ENCODE measurements at places on chromosomes 11 and 22. TPM values are rescaled to one million over a fixed set of nuclear protein-coding genes. Genes with fewer than 3 reads are reported as not detected.

DNA sequence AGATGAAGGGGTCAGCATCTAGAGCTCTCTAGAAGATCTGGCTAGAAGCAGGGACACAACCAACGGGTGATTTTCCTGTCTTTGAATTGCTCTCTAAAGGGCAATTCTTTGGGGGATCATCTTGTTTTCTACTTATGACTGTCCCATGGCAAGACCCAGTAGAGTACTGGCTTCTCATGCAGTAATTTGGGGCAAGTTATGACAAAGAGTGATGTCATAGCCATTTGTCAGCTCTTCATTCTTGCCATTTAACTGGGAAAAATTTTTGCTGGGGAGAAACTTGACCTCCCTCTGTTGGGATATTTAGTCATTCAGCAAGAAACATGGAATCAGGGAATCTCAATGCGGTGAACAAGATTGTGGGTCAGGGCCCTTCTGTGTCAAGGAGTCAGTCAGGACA lies 80.4 kb downstream of the SLC1A2 start:
- no peak for DNase-seq

GRCh38 chr22:49724893-49725489 lies 102.7 kb downstream of the BRD1 start:
- DNase-seq = peak; percentile 59

DNA sequence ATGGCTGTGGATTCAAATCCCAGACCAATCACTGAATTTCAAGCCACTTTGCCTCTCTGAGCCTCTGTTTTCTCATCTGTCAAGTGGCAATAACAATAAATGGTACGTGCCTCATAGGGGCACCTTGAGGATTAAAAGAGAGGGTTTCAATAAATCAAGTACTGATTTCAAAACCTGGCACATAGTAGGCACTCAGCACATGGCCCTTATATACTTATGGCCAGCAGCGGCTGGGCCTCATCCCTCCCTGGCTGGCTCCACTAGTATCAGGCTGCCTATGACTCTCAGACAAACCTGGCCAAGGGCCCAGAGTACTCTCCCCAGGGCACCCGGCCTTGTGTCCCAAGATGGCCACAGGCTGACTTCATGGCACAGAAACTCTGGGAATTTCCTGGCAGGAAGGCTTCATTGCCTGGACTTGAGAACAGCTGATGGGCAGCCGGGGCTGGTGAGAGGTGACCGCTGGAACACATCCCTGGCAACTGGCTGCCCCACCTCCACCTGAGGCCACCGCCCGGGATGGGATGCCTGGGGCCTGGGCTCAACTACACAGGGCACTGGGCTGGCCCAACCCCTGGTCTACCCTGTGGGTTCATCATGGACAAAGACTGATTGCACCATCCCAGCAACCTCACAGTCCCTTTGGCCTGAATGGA lies 3.4 kb downstream of the FADS3 start:
- DNase-seq = peak; percentile 80

DNA sequence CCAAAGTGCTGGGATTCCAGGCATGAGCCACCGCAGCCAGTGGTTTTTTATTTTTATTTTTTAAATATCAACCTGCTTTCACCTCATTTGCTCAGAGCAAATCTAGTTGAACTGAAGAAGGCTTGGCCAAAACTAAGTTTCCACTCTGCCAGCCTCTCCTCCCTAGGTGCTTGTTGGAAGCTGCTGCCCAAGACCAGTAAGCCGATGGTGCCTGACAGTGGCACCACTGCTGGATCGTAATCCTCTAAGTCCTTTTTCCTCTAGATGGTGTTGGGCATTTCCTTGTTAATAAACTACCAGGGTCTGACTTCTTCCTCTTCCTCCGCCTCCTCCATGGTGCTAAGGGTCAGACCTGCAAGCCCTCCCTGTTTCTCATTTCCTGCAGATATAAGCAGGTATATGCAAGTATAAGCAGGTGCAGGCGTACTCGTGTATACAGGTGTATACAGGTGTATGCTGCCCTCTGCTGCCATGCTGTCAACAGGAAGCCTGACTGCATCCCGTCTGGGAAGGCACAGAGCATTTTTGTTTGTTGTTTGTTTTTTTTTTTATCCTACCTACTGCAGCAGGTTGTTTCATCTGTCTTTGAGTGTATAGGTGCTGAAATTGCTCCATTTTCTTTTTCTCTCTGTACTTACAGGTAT lies 1.6 kb downstream of the NADSYN1 start:
- DNase-seq = peak; percentile 58

DNA sequence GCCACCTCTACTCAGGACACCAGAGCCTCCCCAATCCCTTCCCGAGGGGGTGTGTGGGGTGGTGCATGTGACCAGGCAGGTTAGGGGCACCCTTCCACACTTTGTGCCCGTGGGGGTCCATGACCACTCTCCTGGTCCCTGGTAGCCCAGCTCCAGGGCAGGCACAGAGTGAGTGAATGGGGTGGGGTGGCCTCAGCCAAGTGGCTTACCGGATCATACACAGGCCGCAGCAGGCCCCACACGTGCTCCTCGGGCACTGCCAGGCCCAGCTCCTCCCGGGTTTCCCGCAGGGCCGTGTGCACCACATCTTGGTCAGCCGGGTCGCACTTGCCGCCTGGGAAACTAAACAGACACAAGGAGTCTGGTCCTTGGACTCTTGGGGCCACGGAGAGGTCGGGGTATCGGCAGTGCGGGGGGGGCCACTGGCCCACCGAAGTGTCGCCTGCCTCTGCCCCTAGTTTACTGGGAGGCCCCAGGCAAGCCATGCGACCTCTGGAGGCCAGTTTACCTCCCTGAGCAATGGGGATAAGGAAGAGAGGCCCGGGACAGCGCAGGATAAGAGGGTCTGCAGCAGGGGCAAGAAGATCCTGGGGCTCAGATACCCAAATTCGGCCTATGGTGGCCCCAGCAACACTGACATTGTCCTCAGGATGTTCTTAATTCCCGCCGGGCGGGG lies 889 bp downstream of the NUDT8 start:
- peak; percentile 50 for DNase-seq

DNA sequence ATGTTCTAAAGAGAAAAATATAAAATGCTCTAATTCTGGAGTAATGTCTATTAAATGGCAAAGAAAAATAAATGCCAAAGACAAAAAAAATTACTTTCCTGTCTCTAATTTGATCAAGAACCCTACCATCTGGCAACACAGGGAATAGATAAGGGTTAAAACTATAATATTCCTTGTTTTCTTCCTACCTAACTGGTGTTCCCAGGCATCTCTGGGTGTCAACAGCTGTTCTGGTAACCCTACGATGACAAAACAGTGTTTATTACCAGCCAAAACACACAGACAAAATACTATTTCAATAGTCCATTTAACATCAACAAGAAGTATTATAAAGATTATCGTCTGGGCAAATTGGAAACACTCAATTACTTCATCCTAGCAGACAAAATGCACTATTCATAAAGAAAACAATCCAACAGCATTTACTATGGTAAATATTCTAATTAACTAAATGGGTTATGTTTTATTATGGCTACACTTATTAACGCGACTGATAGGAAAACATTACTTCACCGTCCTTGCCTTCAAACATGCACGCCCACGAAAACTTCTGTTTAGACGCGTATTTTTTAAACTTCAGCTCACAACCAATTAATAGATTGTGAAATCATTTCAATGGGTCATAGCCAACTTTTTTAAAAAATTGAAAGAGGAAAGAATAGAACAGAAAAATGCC lies 50.6 kb downstream of the LGR4 start:
- no peak for DNase-seq

DNA sequence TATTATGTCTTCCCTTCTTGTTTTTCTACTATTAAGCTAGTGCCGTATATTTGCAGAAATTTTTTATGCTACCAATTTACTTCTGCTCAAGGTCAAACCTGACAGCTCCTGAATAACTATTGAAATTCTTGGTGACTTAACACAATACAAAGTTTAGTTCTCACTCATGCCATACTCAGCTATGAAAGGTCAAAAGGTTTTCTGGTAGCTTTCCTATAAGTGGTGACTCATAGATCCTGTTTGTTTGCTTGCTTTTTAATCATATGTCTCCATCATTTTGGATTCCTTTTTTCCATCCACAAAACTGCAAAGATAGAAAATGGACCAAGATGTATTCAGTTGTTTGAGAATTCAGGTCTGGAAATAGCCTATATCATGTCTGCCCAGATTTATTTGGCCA lies 855.8 kb upstream of the LRRC4C start:
- DNase-seq = no peak

GRCh38 chr11:134356656-134357544 lies 25.1 kb downstream of the GLB1L2 start:
- DNase-seq = no peak

DNA sequence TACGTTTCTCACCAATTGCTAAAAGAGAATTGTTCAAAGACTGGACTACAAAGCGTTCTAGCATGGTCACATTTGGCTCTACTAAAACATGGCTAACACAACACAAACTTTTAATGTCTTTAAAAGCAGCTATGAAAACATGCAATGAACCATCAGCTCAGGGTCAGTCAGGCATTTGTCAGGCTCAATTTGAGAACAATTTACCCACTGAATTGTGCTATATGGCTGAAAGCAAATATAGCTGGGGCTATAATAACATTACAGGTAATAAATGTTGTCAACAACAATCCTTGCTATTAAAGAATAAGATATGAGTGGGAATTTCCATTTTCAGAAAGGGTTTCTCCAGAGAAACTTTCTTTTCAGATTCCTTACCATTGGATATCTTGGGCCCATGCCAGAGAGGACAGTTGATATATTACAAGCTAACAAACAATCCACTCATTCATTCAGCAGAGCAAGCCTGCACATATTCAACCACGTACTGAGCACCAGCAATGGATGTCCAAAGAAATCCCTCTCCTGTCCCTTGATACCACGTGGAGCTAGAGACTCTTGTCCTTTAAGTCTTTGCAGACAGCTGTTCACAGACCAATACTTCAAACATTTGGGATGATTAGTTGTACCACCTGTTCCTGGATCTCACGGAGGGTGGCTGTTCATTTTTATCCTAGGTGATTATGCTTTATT lies 82.5 kb upstream of the DDI1 start:
- no peak for DNase-seq

GRCh38 chr22:50505776-50506610 lies 1.5 kb downstream of the LMF2 start:
- DNase-seq = no peak

- DNase-seq = no peak
These were observed 1232.2 kb downstream of the BRD1 start for GRCh38 chr22:48595511-48595905.

DNA sequence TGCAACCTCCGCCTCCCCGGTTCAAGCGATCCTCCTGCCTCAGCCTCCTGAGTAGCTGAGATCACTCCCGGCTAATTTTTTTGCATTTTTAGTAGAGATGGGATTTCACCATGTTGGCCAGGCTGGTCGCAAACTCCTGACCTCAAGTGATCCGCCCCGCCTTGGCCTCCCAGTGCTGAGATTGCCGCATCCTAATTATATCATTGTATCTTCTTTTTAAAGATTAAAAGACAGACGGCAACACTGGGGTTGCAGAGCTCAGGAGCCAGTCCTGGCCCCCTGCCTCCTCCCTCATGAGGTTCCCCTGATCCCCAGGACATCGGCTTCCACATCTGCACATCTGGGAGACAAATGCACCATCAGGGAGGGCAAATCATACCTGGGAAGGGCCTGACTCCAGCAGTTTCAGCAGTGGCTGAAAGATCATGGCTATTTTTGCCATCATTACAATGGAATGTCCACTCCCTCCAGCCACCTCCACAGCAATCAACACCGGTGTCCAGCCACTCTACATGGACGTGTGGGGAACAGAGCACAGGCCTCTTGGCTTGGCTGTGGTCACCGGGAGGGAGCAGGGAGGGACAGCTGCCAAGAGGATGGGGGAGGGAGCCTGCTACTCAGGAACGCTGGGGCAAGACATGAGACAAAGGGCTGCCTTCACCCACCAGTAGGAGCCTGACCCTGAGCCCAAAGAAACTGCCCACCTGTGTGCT lies 9.2 kb upstream of the CELSR1 start:
- DNase-seq = peak; percentile 68

DNA sequence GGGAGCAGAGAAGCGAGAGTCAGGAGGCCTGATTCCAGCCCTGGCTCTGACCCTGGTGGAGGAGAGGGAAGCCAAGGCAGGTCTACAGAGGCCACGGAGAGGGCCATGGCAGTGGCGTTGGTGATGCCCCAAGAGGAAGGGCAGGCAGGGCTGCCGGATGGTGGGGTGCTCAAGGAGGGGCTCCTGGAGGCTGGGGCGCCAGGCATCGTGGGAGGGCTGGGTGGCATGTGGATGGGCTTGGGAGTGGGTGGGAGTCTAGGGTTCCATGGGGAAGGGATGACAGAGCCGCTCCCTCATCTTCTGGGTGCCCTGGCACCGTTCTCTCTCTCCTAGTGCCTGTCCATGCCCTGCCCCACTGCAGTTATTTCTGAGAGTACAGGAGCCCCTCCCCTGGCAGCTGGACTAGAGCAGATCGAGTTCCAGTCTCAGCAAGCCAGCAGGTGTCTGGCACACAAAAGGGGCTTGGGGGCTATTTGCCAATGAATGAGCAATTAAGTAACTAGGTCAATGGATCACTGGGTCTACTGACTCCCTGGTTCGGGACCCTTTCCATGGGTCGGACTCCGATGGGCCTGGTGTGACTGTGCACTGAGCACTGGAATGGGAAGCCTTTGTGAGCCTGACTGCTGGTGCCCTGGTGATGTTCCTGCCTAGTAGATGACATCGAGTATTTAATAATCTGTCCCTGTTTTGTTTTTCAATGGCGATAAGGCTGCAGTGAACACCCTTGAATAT lies 570.0 kb downstream of the TBC1D22A start:
- no peak for DNase-seq

DNA sequence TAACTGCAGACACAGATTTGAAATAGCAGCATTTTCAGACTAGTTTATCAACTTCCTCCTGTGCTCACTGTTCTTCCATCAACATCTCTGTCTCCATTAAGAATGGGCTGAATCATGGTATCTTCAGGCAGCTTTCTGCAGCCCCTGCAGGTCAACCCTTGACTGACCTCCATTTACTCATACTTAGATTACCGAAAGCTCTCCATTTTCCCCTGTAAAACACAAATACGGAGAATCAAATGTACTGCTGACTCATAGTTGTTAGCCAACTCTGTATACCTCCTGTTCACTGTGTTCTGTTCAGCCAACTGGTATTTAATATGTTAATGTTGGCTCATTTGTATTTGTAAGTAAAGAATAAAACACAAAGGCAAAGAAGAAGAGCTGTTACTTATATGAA lies 364.0 kb downstream of the CASP12 start:
- DNase-seq = no peak

GRCh38 chr11:9138612-9139579 lies 47.5 kb upstream of the SCUBE2 start:
- peak; percentile 69 for DNase-seq

GRCh38 chr11:62337303-62338181 lies at the start of gene ASRGL1:
Gene ASRGL1, plus strand, starts transcription at chr11:62337448. Its CDS starts 530 bp downstream, at chr11:62337978.
- peak; percentile 83 for DNase-seq

- peak; percentile 32 for DNase-seq
These were observed 62.0 kb upstream of the THY1 start for GRCh38 chr11:119484741-119485605.

GRCh38 chr11:63764340-63764678 lies 4.3 kb downstream of the ZFTA start:
- no peak for DNase-seq

- DNase-seq = no peak
These were observed 24.2 kb downstream of the FBLN1 start for GRCh38 chr22:45526768-45527360.

The WEE1 gene
- total RNA-seq = 65.3 TPM

The CERK gene
- total RNA-seq = 13.0 TPM

The RAG2 gene
- total RNA-seq = not detected

The CTNND1 gene
- total RNA-seq = 426 TPM

The NXPE1 gene
- total RNA-seq = not detected

The ISX gene
- total RNA-seq = not detected

The MMP7 gene
- 226 TPM for total RNA-seq

The HBE1 gene
- total RNA-seq = not detected

The GUCY1A2 gene
- total RNA-seq = 23.8 TPM

The AASDHPPT gene
- total RNA-seq = 29.7 TPM

The TPBGL gene
- 0.26 TPM for total RNA-seq

The EMID1 gene
- total RNA-seq = 2.4 TPM
